Liver (tissue), 10 donors: ENCODE measurements at places on chromosomes 16 and 17. TPM values are rescaled to one million over a fixed set of nuclear protein-coding genes. Genes with fewer than 3 reads are reported as not detected.
A peak's percentile ranks its signal among the peaks of the same experiment; 100 is the strongest.

GRCh38 chr17:79033046-79033616 lies 9.2 kb downstream of the C1QTNF1 start:
- no peak for DNase-seq

DNA sequence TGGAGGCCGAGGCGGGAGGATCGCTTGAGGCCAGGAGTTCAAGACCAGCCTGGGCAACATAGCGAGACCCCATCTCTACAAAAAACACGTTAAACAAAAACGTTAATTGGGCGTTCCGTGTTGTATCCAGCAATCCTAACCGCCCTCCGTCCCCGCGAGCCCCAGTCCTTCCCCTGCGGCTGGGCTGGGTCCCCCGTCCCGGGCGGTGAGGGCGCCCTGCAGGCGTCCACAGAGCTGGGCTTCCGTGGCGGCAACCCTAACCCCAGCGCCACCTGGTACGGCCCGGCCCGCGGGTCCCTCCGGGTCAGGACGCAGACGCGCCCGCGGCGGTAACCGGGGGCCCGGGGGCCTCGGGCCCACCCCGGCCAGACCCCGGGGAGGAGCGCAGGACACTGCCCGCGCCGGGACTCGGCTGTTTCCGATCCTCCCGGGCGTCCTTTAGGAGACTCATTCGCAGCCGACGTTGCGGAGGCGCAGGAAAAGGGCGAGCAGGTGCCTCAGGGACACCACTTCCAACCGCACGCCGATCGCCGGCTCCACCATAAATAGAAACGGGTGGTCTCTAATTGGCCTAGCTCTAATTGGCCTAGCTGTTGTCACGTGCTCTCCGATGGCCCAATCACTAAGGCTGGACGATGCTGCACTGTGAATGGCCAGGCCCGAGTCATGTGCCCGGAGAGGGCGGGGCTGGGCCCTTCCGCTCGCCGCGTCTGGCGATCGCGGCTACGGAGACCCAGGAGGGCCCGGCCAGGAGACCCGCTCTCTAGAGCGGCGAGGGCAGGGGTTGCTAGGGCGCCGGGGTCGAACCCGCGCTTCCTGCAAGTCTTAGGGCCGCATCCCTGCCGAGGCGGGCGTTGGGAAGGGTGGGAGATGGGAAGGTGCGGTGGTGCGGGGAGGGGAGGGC lies 19.0 kb upstream of the CSNK1D start:
- peak; percentile 91 for DNase-seq

DNA sequence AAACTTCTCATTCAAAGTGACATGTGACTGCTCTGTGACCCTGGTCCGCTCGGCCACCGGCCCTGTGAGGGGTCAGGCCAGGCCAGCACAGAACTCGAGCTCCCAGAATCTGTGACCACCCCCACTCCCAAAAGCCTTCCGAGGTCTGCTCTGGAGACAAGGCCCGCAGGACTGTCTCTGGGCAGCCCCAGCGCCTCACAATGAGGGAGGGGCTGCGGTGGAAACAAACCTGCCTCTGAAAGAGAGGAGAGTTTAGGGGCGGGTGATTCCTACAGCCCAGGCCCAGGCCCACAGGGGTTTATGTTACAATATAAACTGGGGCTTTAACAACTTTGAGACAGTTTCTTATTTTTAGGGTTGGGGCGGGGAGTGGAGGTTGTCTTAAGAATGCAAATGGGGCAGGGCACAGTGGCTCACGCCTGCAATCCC lies 19.9 kb downstream of the IGFBP4 start:
- no peak for DNase-seq

DNA sequence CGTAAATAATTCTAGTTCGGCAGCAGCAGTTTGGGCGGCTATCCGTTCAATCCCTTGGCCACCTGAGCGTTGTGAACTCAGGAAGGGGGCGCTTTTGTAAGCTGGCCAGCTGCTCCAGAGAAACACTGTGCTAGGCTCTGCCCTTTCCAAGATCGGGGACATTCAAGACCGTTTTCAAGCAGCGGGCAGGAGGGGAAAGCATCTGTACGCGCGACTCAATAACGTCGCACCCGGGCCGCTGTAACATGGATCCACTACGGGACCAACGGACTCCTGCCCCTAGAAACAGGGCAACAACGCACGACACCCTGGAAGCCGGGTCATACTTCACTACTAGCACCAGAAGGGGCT lies 463 bp downstream of the TOP2A start:
- DNase-seq: no peak

GRCh38 chr17:57986841-57987580 lies 1.0 kb downstream of the VEZF1 start:
- DNase-seq: peak; percentile 43

The APOH gene
- polyA plus RNA-seq: 5,745 TPM

DNA sequence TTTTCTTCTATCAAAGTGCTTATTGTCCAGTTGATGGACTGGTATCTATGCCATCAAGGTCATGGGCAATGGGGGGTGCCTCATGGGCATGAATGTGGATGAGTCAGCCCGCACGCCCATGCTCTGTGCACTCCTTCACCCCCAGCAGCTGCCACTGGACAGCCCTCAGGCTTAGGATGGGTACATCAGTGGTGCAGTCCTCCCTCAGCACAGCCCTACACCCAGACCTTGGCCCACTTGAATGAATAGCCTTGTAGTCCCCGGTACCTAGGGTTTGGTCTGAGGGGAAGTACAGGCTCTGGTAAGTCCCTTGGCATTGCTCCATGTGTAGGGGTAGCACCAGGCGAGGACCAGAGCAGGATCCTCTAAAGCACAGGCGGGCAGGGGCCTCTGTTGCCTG lies 10.4 kb upstream of the GNA13 start:
- DNase-seq: no peak

DNA sequence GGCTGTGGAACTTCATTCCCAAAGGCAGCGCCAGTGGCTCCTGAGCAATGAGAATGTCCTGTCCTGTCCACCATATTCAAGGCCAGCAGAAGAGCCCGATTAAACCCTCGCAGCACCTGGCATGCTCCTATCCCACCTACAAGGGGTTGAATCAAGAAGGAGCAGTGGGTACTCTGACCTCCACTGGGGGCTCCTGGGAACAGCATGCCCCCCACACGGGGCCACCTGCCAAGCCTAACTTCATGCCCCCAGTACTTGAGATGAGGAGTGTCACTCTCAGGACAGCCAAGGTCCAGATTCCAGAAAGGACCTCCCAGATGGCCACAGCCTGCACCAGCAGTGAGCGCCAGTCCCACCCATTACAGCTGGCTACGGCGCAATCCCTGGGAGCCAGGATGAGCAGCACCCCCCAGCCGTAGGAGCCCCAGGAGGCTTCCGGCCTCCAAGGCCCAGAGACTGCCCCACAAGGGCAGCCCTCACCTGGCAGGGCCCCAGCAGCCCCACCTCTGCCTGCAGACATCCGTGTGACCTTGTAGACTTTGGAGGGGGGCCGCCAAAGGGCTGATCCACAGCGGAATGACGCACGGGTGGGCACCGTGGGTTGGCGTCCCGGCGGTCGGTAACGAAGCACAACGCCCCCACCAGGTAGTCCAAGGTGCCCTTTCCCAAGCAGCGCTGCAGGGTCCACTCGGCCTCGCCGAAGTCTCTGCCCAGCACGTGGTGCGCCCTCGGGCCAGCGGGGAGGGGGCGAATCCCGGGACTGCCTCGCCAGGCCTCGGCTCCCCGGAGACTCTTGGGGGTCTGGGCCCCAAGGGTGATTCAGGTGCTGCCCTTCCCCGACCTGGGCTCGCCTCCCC lies 1.0 kb upstream of the MPDU1 start:
- no peak for DNase-seq

DNA sequence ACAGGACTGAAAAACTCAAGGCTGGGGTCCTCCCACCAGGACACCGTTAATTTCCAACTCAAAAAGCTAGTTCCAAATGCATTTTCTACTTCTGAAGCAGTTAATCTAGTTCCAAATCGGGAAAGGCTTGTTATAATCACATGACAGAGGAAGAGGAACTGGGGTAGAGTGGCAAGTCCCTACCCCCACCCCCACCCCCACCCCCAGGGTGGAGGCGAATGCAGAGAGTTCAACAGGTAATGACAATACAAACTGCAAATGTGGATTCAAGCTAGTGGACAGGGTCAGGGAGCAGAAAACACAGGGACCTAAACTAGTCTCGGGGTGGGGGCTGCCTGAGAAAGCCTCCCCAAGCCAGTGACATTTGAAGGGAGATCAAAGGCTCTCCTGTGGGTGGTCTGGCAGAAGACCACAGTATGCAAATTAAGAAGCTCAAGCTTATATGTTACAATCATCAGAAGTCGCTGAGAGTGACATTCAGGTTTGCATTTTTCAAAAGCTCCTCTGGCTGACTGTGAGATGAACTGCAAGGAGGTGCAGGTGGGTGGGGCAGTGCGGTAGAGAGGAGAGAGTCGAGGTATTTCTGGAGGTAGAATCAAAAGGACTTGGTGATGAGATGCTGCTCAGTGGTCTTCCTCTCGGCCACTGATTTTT lies 56.4 kb upstream of the SLC25A19 start:
- no peak for DNase-seq

- no peak for DNase-seq
Observed at GRCh38 chr16:75860326-75861053, 134.2 kb upstream of the CPHXL start.

DNA sequence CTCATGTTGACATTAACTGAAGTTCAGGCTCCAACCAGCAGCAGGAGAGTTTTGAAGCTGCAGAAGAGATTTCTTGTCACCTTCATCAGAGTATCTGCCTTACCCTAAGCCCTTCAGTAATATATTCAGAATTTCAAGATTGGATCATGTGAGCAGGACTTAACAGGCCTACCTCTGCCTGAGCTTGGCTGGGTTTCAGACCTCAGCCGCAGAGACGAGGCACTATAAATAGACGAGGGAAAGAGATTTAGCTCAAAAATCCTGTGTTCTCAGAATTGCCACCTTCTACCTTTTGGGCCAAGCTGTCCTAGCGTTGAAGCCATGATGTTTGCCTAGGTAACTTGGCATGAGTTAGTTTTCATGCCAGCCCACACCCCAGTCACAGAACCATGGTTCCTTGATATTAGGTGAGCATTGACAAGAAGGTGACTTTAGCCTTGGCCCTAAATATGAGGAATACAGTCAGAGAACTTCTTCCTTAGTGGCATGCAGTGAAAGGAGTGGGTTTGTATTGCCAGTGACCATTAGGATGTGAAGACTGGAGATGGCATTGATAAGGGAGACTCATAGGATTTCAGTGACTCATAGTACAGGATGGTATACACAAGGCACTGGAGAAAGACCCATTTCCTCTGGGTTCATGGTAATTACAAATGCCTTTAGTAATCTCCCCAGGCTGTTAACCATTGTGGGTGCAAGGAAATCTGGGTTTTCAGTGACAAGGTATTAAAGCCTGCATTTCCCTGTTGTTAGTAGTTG lies 224.3 kb downstream of the MSI2 start:
- DNase-seq: no peak

The VWA3A gene
- not detected for polyA plus RNA-seq

DNA sequence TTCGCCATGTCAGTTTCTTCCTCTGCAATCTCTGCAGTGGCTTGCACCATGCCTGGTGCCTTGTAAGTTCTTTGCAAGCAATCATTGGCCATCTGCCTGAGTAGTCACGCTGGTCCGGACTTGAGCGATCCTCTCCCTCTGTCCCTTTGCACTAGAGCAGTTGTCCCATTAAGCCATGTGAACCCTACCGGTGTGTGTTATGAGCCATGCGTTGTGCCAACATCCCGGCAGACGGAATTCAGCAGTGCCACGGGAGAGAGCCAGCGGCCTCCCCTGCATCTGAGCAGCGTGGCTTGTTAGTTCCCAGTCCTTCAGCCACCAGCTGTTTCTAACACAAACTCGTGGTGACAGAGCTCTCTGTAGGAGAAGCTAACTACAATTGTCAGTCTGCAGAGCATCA lies 275.1 kb upstream of the HSBP1 start:
- no peak for DNase-seq

The SEC14L1 gene
- 17.0 TPM for polyA plus RNA-seq

GRCh38 chr17:75346906-75347305 lies 57.7 kb upstream of the SLC25A19 start:
- peak; percentile 41 for DNase-seq

GRCh38 chr16:63890081-63890480 lies 1231.8 kb downstream of the CDH11 start:
- DNase-seq: no peak

- no peak for DNase-seq
Observed at GRCh38 chr16:1982013-1982433, 754 bp upstream of the NOXO1 start.

DNA sequence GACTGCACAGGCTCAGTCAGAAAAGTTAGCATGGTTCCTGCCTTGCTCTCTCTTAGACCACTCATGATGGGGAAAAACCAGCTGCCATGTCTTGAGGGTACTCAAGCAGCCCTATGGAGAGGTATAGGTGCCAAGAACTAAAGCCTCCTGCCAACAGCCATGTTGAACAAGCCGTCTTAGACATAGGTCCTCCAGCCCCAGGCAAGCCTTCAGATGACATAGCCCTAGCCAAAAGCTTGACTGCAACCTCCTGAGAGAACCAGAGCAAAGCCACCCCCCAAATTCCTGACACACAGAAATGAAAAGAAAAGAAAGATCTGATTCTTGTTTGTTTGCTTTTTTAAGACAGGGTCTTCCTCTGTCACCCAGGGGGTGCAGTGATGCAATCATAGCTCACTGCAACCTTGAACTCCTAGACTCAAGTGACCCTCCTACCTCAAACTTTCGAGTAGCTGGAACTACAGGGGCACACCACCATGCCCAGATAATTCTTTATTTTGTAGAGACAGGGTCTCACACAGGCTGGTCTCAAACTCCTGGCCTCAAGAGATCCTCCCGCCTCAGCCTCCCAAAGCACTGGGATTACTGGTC lies 36.3 kb downstream of the CMTM3 start:
- DNase-seq: no peak

DNA sequence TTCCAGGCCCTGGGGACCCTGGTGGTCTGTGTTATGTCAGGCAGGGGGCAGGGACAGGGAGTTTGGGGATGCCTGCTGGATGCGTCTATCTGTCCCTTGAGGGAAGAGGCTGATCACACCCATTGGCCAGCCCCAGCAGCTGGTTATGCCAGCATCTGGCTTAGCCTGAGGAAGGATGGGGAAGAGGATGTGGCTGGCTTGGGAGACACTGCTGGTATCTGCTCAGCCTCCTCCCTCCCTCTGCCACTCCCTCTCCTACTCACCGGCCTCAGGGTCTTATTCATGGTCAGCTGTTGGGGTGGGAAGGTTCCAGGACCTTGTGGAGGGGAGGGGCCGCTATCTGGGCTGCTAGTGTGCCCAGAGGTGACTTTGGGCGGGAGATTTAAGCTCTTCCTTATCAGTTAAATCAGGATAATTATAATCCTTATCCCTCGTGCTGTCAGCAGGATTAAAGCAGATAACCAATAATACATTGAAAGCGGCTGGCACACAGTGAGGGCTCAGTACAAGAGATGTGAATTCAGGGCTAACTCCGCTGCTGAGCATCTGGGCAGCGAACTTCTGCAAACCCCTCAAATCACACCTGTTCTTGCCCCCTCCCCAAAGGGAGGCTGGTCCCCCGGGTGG lies 36.0 kb upstream of the MLKL start:
- no peak for DNase-seq

DNA sequence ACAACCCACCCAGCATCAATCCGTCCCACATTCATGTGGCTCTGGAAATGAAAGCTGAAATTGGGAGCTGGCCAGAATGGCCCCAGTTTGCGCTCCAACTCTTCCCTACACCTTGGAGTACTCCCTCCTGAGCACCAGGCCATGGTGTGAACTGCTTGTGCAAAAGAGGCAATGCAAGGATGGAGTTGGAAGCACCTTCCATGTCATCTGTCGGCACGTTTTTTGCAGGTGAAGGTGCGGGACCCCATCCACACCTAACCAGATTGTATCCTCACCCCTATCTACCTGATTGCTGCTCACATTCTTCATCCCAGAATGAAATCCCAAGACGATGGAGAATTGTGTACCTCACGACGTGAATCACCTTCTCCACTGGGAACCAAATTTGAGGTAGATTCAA lies 136.6 kb upstream of the WSB1 start:
- peak; percentile 16 for DNase-seq

- no peak for DNase-seq
Observed at GRCh38 chr17:9230346-9230745, 209.0 kb downstream of the NTN1 start.

The PDILT gene
- not detected for polyA plus RNA-seq
